Calu3 (cell line): ENCODE measurements at places on chromosomes 4 and X. TPM values are rescaled to one million over a fixed set of nuclear protein-coding genes. Genes with fewer than 3 reads are reported as not detected.

- DNase-seq: no peak
Observed at GRCh38 chr4:165756836-165757235, 116.2 kb upstream of the TLL1 start.

- DNase-seq: no peak
Observed at GRCh38 chr4:48369248-48369647, 27.9 kb downstream of the SLAIN2 start.

DNA sequence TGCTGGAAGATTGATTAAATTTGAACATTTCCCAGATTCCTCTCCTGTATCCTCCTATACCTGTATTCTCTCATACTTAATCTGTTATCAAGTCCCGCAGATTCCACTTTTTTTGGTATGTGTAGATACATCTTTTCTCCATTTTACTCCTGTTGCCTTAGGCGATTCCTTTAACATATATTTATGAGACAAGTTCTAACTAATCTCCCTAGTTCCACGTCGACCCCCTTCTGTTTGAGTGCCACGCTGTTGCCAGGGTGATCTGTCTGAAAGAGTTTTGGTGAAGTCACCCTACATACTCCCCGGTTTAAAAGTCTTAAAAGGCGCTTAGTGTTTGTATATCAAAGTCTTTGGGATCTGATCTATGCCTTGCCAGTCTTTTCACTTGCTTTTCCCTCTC lies 2.4 kb downstream of the HNRNPH2 start:
- DNase-seq: no peak

DNA sequence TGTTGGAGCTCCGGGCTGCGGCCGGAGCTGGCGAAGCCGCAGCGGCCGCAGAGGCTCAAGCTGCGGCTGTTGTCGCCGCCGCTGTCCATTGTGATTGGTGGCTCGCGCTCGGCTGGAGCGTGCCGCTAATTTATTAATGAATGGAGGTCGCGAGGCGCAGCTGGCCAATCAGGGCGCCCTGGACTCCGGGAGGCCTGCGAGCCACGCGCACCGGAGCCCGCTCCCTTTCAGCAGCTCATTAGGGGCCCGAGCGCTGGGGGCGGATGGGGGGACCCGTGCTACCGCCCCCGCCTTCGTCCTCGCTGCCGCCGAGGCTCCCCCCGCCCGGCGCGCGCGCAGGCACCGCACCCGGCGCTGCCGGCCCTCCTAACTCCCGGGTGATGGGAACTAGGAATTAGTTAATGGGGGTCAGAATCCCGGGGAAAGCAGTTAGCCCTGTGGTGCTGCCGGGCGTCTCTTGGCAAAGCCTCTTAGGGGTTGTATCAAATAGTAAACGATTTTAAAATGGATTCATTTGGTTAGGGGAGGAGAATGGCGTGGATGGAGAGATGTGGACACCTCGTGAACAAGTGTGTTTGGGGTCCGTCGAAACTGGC lies 589 bp upstream of the NEUROG2 start:
- DNase-seq: no peak

- no peak for DNase-seq
Observed at GRCh38 chr4:26955241-26955640, 94.6 kb downstream of the STIM2 start.

DNA sequence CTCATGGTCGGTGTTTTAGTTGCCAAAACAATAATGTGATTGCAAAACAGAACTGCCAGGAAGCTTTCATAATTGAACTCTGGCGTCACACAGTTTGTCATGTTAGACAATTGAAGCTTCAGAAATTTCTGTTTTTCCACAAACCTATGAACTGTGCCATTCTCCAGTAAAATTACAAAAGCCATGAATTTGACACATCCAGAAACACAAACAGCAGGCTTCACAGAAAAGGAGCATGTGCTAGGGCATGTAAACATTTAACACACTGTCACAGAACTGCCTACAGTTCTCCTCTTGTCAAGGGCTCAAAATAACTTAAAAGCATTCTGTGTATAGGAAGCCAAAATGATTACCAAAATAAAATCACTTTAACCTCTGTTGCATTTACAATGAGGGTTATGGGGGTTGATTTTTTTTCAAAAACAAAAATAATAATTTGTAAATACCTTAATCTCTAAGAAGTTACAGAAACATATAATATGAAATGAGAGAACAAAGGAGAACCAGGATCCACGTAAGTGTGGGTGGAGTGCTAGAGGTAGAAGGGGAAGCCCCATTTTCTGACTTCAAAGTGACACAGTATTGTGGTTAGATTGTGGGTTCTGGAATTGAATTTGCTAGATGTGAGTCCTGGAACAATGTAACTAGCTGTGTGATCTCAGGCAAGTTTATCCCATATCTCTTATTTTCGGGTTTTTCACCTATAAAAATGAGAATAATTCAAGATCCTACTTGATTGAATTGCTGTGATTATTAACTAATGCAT lies 295.0 kb downstream of the CENPC start:
- no peak for DNase-seq

GRCh38 chr4:55124322-55125076 lies 896 bp downstream of the KDR start:
- no peak for DNase-seq

DNA sequence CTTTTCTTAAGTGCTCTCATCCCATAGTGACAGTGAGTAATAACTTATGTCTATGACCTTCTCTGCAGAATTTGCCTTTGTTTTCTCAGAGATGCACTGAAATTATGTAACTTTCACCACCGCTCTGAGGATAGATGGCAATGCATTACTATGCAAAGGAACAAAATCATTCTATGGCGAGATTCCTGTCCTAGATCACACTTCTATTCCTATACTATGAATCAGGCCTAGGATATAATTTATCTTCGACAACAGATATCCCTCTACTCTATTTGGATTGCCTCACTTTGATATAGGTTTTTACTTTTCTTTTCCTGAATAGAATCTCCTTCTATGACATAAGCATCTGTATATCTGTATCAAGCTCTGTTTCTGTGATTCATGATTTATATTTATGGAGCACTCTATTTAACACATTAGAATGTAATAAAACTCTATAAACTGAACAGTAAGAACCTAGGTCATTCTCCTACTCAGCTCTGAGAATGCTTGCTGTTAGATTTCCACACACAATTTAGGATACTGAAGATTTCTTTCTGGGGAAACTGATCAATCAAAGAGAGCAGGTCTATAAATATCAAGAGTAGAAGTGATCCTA lies 1082.3 kb upstream of the ADGRL3 start:
- DNase-seq: no peak

DNA sequence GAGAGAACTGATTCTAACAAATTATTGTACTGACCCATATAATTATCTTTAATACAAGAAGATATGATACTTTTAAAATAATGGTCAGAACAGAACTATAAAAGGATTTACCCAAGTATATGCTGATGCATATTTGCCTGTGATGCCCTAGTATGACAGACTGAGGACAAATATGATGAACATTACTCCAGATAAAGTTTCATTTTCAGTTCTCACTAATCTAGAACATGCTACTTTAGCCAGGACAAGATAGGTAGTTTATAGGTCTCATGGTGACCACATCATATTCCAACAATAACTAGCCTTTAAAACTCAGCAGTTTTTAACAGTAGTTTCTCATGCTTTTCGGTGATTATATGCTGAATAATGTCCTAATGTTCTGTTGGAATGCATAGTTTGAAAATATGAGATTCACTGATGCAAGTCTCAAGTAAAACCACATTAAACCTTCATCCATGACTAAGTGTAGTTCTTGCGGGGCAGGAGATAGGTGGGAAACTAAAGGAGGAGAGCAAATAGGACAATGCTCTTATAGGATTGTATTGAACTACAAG lies 295.2 kb upstream of the AGA start:
- DNase-seq: no peak

- DNase-seq: no peak
Observed at GRCh38 chrX:153941336-153942252, 2.8 kb downstream of the RENBP start.

DNA sequence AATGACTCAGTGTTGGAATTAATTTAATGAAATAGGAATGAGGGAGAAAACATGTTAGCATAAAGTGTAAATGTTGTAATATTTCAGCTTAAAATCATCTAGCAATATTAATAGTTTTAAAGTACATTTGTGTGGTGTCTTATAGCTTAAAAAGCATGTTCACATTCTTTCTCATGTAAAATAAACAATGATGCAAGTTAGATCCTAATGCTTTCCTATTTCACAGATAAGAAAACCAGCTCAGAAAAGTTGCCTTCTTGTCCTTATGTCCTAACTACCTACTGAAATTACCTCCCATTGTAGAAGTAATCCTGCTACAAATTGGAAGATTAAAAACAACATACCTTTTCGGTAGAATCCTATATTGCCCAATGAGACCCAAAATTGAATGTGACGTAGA lies 40.9 kb upstream of the PRDM8 start:
- DNase-seq: no peak

- DNase-seq: no peak
Observed at GRCh38 chr4:180949424-180950213, 1293.6 kb upstream of the TENM3 start.

GRCh38 chrX:47608130-47608810 lies 11.4 kb downstream of the SYN1 start:
- no peak for DNase-seq

DNA sequence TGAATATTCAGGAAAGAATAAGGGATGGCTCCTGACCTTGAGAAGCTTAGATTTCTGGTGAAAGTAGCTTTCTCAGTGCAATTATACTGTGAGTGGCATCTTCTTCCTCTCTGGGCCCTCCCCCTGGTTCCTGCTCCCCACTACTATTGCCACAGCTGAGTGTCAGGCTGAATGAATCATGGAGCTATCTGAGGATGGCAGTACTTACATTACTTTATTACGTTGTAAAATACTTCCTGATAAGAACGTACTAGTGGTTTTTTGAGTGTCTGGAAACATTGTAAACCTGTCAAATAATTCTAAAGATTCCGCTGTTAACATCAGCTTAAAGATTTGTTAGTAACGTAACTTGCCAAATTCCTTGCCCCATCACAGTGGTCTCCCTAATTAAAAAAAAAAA lies 36.2 kb downstream of the ARHGAP10 start:
- no peak for DNase-seq

- DNase-seq: no peak
Observed at GRCh38 chrX:26925088-26925487, 538.1 kb downstream of the PPP4R3C start.

Gene TMEM31
- not detected in 2 replicates for total RNA-seq

Gene USP26
- total RNA-seq: not detected in 2 replicates

Gene SHOX
- not detected in 2 replicates for total RNA-seq

Gene CFAP97
- total RNA-seq: 36.9 and 38.4 TPM in 2 replicates

Gene PRKX
- 23.7 and 25.7 TPM in 2 replicates for total RNA-seq

Gene SHROOM2
- total RNA-seq: 14.1 and 15.3 TPM in 2 replicates

Gene TACR3
- not detected in 2 replicates for total RNA-seq

Gene AKAP4
- total RNA-seq: not detected in 2 replicates

Gene SRP72
- total RNA-seq: 75.2 and 78.0 TPM in 2 replicates

Gene SYNPO2
- 0.17 and 0.39 TPM in 2 replicates for total RNA-seq
